Naive B cell (primary cell): ENCODE measurements at places on chromosomes 13 and 19.

DNA sequence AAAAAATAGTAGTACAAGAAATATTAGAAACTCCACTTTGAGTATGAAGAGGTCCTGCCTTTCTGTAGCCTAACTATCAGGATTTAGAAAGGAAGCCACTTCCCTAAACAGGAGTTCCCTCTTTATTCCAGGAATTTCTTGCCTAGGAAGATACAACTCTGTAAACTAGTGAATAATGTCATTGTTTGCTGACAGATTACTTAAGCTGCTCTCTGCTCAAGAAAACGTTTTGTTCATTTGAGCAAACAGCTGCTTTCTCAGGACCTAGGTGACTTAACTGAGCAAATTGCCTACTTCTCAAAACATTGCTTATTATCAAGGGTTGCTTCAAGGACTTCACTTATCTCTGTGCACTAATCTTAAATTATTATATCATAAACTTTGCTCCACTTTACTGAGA, 1419.4 kb upstream of the SLC10A2 start:
- no peak for DNase-seq

DNA sequence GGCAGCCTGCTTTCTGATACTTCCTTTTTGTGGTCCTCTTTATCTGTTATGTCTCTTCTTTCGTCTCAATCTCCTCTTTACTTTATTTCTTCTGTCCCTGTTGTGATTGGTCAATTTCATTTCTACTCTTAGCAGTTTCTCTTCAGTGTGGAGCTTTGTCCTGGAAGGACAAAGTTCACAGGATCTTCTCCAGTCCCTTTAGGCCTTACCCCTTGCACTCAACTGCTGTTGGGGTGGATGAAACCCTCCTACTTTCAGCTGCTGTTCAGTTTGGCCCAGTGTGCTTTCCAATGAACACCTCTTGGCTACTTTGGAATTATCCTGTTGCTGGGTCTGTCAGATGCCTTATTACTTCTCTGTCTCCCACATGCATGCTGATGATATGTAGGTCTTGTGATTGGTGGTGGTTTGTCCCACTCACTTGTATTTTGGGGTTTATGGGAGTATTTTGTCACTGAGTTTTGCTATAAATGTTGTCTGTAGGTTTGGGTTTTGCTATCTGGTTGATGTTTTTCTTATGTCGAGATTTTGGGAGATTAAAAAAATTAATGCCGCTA, 24.8 kb downstream of the WDR62 start:
- DNase-seq, result no peak

GRCh38 chr19:38538386-38538785, 79.4 kb downstream of the MAP4K1 start:
- DNase-seq, result no peak

GRCh38 chr13:110773480-110773879, 60.0 kb downstream of the ING1 start:
- DNase-seq, result no peak

- DNase-seq, result no peak
These were observed 10.5 kb upstream of the NBEA start for GRCh38 chr13:34931572-34931971.

DNA sequence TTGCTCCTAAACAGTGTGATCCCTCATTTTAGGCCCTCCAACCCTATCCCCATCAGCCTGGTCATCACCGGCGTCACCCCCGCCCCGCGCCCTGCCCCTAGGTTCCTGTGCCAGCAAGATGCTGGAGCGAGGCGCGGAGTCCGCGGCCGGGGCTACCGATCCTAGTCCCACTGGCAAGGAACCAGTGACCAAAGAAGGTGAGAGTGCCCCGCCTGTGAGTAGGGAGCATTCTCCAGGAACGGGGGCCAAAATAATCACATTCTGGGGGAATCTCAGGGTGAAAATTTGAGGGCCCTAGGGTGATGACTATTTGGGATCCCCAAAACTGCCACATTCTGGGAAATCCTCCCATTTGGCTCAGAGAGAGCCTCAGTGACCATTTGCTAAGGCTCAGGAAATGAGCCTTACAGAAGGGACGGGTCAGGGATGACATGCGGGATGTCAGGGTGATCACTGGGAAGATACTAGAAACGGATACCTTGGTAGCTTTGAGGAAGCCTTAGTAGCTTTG, 1.4 kb downstream of the ZNF575 start:
- DNase-seq, result no peak

DNA sequence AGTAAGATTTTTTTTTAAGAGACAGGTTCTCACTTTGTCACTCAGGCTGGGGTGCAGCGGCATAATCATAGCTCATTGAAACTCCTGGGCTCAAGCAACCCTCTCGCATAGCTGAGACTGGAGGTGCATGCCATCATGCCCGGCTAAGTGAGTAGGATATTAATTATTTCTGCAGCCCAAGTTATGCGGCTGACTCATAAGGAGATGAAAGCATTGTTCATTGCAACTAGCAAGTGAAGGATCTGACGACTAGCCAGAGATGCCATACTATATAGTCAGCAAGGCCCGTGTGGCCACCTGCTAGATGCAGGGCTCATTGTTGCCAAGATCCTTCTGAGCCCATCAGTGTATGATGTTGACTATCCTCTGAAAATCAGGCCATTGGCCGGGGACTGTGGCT, 45.2 kb downstream of the ABCC4 start:
- no peak for DNase-seq

- no peak for DNase-seq
These were observed 25.3 kb downstream of the RAP2A start for GRCh38 chr13:97459215-97459777.

DNA sequence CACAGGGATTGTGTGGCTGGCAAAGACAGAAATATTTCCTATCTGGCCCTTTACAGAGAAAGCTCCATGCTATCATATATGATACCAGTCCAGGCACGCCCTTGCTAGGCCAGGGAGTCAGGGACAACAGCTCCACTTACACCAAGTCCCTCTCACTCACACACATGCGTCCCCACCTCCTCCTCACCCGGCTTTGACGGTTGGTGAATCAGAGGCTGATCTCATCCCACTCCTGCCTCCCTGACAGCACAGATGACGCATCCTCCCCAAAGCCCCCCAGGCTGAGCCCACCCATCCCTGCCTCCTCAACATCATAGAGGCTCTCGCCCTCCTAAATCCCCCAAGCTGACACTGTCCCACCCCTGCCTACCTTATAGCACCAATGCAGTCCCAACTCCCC, 62.7 kb downstream of the F2RL3 start:
- no peak for DNase-seq

DNA sequence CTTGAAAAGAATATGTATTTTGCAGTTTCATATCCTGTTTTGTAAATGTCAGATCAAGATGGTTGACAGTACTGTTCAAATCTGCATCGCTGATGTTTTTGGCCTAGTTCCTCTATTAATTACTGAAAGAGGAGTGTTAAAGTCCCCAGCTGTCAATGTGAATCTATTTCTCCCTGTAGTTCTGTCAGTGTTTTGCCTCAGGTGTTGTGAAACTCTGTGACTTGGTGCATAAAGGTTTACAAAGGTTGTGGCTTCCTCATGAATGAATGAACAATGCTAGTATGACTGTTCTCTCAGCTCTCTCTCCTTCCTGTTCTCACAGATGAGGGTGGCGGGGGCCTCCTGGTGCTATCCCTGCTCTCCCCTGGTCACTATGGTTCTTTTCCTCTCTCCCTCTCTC, 142.4 kb downstream of the MYCBP2 start:
- peak; percentile 74 for DNase-seq

- no peak for DNase-seq
These were observed 624.8 kb downstream of the DACH1 start for GRCh38 chr13:71242201-71242600.

DNA sequence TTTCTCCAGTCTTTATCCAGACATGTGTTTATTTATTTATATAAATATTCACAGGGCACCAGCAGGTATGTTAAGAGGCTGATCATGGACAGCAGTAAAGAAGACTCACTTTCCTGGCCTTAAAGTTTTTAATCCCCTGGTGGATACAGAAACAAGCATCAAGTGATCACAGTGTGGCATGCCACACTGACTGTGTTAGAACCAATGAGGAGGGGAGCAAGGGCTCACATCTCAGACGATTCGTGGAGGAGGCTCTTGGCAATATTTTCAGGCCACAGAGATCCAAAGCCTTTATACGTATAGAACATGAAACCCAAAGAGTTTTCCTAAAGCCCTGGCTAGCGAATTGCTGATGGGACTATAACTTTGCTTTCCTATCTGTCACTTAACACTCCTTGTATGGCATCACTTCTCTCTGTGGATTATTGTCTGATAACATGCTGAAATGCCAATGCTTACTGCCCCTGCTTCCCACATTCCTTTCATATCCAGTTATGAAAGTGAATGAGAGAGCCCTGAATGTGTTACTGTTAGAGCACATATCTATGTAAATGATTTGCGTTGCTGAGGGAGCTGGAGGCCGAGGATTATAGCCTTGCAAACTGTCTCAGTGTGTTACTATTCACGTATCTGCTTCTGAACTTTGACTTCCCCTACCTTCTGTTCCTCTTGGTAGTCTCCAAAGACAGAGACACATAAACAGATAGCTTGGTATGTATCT, 37.6 kb downstream of the POLR1D start:
- DNase-seq, result no peak

- DNase-seq, result no peak
These were observed 124.1 kb downstream of the DPF1 start for GRCh38 chr19:38099966-38100365.

DNA sequence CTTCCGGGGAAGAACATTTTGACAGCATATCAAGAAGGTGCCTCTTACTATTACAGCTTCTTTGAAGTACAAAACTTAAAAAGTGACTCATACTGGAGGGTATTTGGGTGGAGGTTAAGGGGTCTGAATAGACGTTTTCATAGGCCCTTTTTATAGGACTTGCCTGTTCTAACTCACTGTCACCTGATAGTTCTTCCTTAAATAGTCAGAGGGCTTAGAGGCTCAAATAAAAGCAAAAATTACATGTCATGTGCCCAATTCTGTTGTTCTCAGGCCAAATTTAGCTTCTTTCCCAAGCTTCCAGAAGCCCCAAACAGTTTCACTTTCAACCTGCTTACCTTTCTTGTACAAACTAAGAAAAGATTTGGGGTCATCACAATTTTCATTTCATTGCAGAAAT, 16.1 kb upstream of the SLC46A3 start:
- DNase-seq, result no peak

DNA sequence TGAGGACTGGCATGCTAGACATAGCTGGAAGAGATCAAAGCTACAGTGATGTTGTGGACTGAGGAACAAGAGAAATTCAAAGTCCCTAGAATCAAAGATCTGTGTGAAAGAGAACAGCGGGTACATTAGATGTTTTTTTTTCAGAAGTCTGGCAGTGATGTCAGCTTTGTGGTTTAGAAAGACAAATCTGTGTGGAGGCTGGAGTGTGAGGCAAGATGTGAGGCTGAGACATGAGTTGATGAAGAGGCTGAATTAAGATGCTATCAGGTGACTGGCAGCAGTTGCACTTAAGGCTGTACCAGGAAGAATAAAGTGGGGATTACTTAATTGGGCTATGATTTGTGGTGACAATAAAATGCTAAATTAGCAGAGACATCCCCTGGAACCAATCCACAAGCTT, 46.5 kb downstream of the DNAJC3 start:
- no peak for DNase-seq

GRCh38 chr13:97600458-97601075, 166.6 kb downstream of the RAP2A start:
- DNase-seq, result no peak

DNA sequence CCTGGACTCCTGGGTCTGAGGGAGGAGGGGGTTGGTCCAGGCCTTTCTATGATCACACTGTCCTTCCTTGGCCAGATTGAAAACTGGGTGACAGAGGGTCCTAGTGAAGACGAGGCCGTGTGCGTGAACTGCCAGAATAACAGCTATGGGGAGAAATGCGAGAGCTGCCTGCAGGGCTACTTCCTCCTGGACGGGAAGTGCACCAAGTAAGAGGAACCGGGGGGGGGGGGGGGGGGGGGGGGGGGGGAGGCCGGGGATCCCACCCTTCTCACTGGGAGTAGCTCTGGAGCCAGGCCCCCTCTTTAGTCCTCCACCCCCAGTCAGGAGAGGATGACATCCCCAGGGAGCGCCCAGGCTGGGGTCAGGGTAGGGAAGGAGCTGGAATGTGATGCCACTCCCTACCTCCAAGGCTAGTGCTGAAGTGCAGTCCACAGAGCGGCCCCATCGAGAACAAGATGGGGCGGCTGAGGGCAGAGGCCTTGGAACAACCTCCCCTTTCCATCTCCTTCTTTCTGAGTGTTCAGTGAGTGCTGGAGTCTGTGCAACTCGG, 19.4 kb downstream of the CNFN start:
- DNase-seq, result no peak

- no peak for DNase-seq
These were observed 11.4 kb downstream of the TPGS1 start for GRCh38 chr19:518598-519231.

GRCh38 chr19:31529121-31529520, 179.9 kb upstream of the TSHZ3 start:
- DNase-seq, result no peak

DNA sequence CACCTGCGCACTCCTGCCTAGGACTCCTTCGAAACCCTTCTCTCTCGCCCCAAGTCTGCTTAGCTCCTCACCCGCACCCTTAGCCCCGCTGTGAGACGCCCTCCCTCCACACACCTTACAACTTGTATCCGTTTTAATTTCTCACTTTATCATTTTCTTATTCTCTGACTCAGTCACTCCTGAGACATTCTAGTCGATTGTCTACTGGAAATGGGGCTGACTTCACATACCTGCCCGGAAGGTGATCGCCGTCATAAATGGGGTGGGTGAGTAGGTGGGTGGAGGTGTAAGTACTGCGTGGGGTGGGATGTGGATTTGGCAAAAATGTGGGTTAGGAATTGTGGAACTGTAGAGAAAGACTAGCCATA, 714 bp downstream of the NDFIP2 start:
- DNase-seq, result peak; percentile 1

DNA sequence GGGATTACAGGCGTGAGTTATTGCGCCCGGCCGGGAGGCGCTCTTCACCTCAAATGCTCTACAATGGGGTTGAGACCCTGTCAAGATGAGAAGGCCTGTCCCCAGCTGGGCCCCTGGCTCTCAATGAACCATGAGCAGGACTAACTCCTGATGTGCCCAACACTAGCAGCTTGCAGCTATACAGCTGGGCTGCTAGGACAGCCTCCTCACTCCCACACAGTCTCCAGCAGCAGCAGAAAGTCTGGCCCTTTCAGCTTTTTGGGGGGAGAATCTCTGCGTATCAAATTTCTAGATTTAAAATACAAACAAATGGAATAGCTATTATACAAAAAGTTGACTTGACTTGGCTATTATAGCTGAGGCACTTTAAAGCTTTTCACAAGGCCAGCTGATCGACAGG, 30.2 kb downstream of the TMTC4 start:
- no peak for DNase-seq

DNA sequence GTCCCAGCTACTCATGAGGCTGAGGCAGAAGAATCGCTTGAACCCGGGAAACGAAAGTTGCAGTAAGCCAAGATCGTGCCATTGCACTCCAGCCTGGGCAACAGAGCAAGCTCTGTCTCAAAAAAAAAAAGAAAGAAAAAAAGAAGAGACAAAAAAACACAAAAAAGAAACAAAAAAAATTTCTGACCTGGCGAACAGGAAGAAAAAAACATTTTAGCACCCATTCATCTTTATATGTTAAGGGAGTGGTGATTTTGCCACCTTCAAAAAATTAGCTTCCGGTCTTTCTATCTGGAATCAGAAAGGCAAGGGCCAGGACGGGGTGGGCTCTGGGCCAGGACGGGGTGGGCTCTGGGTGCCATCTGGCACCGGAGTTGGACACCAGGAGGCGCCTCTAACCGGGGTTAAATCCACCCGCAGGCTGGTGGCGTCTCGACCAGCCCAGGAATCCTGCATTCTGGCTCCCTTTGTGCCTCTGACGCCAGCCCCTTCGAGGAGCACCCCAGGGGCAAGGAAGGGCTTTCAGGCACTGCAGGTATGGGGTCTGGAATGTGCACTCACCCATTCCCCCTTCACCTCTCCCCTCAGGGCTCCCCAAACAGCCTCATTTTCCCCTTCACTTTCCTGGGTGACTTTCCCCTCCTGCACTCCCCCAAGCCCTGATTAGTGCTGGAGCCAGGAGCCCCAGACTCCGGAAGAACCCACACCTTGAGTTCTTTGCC, 10.4 kb upstream of the ZSWIM4 start:
- peak; percentile 56 for DNase-seq
